ENCODE measurements at places on chromosomes 4 and X. TPM values are rescaled to one million over a fixed set of nuclear protein-coding genes. Genes with fewer than 3 reads are reported as not detected.

- no peak overlapping the region for H3K27ac ChIP-seq
- H3K27me3 ChIP-seq = no peaks in the 10 kb centered on the region
- H3K36me3 ChIP-seq = no peaks in the 10 kb centered on the region
- H3K4me3 ChIP-seq = no peak overlapping the region
These were observed 97.3 kb downstream of the GEMIN8 start for GRCh38 chrX:13932416-13932815.

DNA sequence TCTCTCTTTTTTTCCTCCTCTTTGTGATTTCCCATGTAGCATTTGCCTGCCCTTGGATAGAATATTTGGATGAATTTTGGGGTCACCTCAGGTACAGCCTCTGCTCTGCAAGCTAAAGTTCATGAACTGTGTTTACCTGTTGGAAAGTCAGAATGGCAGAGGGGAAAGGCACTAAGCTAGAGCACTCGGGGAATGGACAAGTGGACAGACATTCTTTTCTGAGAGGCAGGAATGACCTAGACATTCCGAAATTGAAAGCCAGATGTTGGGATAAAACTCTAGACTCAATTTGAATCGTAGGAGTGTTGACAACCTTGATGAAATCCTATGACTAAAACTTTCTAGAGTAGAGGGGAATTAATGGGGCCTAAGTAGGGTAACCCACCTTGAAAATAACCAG is 56.1 kb downstream of the LUZP4 start:
- H3K27ac ChIP-seq = peak overlapping the region; percentile 80
- no peaks in the 10 kb centered on the region for H3K36me3 ChIP-seq
- H3K4me1 ChIP-seq = peaks cover 11% of the 10 kb centered on the region

DNA sequence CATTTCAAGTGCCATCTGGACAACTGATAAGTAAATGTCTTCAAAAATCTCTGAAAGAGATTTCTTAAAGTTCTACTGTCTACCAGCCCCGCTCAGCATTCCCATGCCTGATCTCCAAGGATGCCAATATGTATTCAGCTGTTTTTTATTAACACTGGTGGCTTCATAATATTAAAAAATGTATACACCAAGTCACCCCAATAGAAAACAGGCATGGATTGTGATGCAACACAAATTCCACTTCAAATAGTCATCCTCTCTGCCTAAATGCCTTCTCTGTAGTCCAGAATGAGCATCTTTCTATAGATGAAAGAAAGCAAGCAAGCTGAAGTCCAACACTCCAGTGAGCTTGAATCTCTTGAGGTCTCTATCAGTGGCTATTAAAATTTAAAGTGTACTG is 152.2 kb upstream of the PPARGC1A start:
- H3K36me3 ChIP-seq = no peaks in the 10 kb centered on the region
- H3K4me3 ChIP-seq = no peak overlapping the region
- no peak overlapping the region for H3K27ac ChIP-seq
- H3K27me3 ChIP-seq = no peaks in the 10 kb centered on the region

The DDX53 gene
- total RNA-seq = not detected

The PLXNB3 gene
- 50.1 TPM for total RNA-seq

- H3K36me3 ChIP-seq = no peaks in the 10 kb centered on the region
- H3K4me1 ChIP-seq = peaks cover 75% of the 10 kb centered on the region
- no peaks in the 10 kb centered on the region for H3K27me3 ChIP-seq
- H3K27ac ChIP-seq = peak overlapping the region; percentile 67
These were observed 133.8 kb downstream of the AFF1 start for GRCh38 chr4:87068583-87069021.

DNA sequence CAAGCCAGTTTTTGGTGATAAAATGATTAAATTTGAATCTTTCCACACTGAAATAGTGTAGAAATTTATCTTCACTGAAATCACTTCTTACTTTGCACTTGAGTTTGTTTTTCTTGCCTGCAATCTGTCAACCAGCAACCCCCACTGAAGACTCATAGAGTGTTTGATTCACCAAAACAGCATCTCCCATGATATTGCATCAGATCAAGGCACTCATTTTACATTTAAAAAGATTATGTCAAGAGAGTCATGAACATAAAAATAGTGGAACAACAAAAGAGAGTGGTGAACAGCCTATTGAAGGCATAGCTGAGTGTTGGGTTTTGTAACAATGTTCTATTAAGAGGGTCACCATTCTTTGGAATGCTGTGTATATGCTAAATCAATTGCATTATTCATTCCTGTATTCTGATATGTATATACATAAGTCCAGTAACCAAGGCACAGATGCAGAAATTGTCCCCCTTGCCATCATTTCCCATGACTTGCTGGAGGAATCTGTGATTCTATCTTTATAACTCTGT is 1934.9 kb downstream of the ARAP2 start:
- no peak overlapping the region for H3K27ac ChIP-seq
- no peak for DNase-seq
- H3K27me3 ChIP-seq = no peaks in the 10 kb centered on the region
- no peaks in the 10 kb centered on the region for H3K4me1 ChIP-seq

DNA sequence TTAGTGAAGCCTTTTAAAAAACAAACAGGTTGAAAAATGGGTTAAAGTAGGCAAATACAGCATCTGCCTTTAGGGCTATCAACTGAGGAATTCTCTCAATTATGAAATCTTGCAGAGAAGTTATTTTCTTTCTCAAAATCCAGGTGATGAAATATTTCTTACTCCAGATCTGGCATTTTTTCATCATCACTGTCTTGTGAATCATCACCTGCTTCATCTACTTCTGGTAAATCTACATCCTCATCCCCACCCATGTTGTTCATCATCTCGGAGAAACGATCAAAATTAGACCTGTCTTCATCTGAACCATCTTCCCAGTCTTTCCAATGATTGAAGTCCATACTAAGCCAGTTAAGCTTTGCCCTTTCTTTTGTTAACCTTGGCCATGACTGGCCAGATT is 33.3 kb upstream of the HPF1 start:
- H3K4me3 ChIP-seq = no peak overlapping the region
- peaks cover 9% of the 10 kb centered on the region for H3K4me1 ChIP-seq
- no peaks in the 10 kb centered on the region for H3K27me3 ChIP-seq
- no peak for DNase-seq
- H3K27ac ChIP-seq = no peak overlapping the region

DNA sequence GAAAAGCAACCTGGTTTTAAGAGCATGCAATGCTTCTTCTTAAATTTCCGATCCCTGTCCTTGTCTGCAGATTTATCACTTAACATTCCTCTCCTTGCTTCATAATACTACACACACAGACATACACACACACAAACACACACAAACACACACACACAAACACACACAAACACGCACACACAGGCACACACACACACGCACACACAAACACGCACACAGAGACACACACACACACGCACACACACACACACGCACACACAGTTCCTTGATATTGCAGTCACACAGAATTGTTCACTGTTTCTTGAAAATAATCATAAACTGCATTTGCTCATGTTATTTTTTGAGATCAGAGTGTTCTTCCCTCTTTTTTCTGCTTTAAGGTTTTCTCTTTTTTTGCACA is 458.3 kb upstream of the ATOH1 start:
- no peak overlapping the region for H3K4me3 ChIP-seq
- H3K4me1 ChIP-seq = no peaks in the 10 kb centered on the region
- DNase-seq = no peak
- no peaks in the 10 kb centered on the region for H3K36me3 ChIP-seq
- no peaks in the 10 kb centered on the region for H3K27me3 ChIP-seq

Data from sigmoid colon (tissue), 7 donors.